ENCODE measurements at places on chromosomes 16 and 17. TPM values are rescaled to one million over a fixed set of nuclear protein-coding genes. Genes with fewer than 3 reads are reported as not detected.

The TLCD1 gene
- total RNA-seq: 18.1 TPM

The ASB16 gene
- total RNA-seq: 0.36 TPM

The INCA1 gene
- 1.1 TPM for total RNA-seq

The SOX15 gene
- 8.0 TPM for total RNA-seq

DNA sequence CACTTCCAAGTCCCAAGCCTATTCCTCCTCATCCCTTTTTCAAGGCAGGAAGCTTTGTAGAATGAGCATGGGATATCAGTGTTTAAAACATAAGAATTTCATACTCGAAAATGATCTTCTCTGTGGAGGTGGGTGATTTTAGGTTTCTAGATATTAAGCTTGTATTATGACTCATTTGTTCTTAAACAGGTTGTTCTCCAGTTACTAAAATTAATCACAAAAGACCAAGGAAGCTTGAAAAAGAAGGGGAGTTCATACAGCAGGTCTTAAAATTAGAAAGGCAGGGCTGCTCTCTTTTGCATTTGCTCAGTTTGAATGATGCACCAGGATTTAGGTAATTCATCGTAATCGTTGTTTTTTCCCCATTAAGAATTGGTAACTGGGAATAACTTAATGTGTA lies 208.7 kb downstream of the PRKCA start:
- DNase-seq: no peak

DNA sequence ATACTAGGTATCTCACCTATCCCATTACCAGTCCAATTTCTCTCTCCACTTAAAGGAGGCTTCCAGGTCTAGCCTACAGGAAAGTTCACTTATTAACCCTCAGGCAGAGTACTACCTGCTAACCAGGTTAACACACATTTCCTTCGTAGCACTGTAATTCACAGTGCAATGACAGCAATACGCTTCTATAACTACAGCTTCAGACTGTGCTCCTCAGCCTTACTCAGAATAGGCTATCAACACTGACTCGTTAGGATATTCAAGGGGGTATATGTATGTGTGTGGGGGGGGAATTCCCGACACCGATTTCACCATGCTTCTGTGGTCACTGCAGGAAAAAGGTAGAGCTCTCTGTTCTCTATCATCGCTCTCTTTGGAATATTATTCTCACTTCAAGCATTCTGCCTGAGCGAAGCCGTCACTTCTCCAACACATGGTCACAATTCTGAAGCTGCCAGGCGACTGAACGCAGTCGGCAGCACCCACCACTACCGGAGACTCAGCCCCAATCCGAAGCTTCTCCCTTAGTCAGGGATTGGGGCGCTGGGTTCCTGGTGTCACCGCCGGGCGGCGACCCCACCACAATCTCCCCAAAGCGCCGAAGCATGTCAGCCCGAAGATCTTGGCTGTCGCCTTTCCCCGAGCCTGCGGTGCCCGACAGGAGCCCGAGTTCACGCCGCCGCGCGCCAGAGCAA lies 618 bp downstream of the GGA3 start:
- DNase-seq: no peak

DNA sequence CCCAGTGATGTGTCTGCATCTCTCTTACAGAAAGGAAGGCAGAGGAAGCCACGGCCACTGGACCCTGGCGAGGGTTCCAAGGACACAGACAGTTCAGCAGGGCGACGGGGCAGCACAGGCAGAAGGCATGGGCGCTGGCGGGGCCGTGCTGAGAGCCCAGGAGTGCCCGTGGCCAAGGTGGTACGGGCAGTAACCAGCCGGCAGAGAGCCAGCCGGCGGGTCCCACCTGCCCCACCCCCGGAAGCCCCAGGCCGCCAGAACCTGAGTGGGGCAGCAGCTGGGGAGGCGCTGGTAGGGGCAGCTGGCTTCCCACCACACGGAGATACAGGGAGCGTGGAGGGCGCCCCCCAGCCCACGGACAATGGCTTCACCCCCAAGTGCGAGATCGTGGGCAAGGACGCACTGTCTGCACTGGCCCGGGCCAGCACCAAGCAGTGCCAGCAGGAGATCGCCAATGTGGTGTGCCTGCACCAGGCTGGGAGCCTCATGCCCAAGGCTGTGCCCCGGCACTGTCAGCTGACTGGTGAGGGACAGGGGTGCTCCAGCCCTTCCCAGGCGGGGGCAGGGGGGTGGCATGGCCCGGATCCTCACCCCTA lies 7.8 kb downstream of the XYLT2 start:
- peak; percentile 42 for DNase-seq

DNA sequence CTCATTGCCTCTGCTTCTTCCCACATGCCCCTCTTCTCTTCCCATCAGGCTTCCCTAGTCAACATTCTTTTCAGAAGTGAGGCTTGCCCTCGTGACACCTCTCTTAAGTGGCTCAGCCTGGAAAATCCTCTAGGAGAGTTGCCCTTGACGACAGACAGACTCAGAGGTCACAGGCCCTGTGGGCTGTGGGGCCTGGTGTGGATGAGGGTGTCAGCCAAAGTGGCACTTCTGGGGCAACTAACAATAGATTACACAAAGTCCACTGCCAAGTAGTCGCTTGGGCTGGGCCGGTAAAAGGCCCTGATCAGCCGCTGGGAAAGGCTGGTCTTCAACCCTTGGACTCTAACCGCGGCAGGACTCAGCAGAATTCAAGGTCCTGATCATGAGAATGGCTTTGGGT lies 33.7 kb upstream of the METTL16 start:
- no peak for DNase-seq

- DNase-seq: no peak
Measured at GRCh38 chr16:53922807-53923571, 219.0 kb downstream of the FTO start.

DNA sequence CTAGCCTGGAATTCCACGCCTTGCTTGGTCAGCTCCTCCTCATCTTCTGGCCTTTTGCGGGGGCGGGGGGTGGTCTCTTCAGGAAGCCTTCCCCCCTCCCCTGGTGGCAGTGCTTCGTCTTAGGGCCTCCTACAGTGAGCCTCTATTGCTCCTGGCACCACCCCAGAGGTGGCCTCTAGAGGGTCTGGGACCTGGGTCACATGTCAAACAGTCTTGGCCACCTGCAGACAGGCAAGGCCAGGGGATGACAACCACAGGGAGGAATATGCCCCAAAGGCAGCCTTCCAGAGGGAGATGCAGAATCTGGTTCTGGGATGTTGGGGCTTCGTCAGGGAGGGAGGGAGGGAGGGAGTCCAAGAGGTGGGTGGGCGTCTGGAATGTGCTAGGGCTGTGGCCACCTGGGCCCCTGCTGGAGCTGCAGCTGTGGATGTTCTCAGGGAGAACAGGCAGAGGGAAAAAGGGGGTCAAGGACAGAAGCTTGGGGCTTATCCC lies 50.6 kb downstream of the SMPD3 start:
- no peak for DNase-seq

GRCh38 chr16:54411544-54411943 lies 125.0 kb upstream of the IRX3 start:
- DNase-seq: no peak

- no peak for DNase-seq
Measured at GRCh38 chr17:77237232-77238008, 96.7 kb downstream of the SEC14L1 start.

DNA sequence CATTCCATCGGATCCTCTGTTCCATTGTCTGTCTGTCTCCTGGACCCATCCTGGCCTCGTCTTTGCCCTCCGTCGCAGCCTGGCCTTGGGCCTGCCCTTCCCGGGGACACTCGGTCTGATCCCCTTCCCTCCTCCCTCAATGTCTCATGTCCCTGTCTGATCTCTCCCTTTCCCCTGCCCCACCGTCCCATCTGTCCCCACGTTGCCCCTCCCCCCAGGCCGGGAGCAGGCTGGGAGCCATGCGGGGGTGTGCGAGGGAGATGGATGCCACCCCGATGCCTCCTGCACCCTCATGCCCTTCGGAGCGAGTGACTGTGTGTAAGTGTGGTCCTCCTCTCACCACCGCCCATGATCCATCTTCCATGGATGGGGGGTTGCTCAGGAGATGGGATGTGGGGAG lies 5.3 kb upstream of the ATP2A1 start:
- no peak for DNase-seq

DNA sequence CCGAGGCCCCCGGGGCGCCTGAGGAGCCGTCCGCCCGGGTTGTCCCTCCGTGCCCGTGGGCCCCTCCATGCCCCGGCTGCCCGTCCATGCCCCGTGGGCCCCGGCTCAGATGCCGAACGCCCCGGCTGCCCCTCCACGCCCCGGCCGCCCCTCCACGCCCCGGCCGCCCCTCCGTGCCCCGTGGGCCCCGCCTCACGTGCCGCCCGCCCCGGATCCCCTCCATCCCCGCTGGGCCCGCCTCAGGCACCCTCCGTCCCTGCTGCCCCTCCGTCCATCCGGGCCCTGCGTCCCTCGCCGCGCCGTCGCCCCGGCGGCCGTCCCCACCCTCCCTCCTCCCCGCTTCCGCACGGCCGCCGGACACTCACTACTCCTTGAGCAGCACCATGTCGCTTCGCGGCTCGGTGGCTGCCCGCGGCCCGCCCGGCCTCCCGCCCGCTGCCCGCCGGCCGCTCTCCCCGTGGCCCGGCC lies 382 bp downstream of the PITPNA start:
- DNase-seq: no peak

DNA sequence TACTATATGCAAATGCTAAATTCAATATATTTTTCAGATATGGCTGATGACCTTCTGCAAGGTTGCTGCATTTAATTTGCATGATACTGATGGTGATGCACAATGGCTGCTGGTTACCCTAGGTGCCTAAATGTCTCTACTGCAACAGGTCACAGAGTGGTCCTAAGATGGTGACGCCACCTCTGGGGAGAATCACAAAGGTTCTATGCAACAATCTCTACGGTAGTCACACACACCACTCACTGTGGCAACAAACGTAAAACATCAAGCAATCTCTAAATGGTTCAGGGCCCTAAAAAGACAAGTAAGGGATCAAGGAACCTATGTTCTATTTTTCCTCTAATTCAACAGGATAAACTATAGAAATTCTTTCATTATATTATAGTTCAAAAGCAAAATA lies 293.3 kb downstream of the CEP112 start:
- no peak for DNase-seq

GRCh38 chr17:81926451-81927151 lies 934 bp downstream of the MAFG start:
- peak; percentile 80 for DNase-seq

DNA sequence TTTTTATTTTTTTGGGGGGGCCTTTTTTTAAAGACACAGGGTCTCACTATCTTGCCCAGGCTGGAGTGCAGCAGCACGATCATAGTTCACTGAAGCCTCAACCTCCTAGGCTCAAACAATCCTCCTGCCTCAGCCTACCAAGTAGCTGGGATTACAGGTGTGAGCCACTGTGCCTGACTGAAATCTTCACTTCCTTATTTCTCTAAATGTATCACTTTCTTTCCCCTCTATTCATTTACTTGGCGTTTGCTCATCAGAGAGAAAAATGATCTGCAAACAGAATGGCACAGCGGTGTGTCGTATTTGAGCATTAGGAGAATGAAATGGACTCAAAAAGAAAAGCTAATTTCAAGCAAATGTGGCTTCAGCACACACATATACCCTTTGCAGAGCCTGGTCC lies 44.3 kb upstream of the CDH5 start:
- DNase-seq: no peak

- no peak for DNase-seq
Measured at GRCh38 chr17:35617505-35617904, 30.4 kb downstream of the AP2B1 start.

DNA sequence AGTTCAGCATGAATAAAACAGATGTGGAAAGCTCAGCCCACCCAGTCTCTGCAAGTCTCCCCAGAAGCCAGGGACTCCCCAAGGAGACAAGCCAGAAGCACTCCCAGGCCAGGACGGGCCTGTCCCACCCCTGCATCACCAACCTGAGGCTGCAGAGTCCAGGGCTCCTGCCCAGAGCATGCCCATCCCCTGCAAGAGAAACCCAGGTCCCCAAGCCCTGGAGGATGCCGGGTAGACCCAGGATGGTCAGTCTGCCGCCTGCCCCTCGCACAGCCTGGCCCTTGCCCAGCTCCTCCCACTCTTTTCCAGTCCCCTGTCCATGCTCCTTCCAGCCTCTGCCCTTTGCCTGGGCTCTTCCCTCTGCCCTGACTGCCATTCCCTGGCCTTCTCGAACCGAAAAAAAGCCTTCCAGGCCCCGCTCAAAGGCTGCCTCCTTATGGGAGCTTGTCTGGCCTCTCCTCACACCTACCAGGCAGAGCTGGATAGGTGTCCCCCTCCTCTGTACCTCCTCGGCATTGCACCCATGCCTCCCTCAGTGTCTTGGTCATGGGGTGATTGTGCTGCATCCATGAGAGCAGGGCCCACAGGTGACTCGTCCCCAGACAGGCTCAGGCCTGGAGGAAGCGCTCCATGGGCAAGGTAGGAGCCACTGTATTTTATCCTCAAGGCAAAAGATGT lies 44.8 kb downstream of the BEAN1 start:
- DNase-seq: no peak

DNA sequence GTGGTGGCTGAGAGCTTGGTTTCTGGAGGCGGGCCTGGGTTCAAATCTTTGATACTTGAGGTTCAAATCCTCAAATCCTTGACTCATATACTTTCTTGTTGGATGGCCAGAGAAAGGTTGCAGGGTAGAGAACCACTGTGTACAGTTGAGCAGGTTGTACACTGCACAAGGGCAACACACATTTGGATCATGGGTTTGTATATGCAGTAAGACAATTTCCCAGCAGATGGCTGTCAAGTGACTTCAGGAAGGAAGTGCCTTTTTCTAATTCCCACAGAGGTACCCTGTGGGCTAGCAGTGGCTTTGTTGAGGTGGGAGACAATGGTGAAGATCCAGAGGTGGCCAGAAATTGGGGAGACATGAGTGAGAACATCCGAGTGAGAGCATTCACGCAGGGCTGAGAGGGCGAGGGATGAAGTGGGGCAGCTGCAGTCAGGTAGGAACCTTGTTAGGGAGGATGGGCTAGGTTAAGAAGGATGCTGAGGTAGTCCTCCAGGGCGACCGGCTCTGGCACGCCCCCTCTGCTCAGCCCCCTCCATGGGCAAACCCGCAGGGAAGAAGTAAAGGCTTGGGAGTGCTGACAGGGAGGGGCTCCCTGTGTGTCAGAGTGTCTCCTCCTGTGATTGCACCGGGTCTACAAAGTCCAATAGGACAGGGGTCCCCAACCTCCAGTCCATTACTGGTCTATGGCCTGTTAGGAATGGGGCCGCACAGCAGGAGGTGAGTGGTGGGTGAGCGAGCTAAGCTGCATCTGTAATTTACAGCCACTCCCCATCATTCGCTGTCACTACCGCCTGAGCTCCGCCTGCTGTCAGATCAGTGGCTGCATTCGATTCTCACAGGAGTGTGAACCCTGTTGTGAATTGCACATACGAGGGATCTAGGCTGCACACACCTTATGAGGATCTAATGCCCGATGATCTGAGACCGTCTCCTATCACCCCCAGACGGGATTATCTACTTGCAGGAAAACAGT lies 2.7 kb downstream of the C16orf89 start:
- no peak for DNase-seq
